Kasumi-1 (cell line): ENCODE measurements at places on chromosomes 1 and 21.

DNA sequence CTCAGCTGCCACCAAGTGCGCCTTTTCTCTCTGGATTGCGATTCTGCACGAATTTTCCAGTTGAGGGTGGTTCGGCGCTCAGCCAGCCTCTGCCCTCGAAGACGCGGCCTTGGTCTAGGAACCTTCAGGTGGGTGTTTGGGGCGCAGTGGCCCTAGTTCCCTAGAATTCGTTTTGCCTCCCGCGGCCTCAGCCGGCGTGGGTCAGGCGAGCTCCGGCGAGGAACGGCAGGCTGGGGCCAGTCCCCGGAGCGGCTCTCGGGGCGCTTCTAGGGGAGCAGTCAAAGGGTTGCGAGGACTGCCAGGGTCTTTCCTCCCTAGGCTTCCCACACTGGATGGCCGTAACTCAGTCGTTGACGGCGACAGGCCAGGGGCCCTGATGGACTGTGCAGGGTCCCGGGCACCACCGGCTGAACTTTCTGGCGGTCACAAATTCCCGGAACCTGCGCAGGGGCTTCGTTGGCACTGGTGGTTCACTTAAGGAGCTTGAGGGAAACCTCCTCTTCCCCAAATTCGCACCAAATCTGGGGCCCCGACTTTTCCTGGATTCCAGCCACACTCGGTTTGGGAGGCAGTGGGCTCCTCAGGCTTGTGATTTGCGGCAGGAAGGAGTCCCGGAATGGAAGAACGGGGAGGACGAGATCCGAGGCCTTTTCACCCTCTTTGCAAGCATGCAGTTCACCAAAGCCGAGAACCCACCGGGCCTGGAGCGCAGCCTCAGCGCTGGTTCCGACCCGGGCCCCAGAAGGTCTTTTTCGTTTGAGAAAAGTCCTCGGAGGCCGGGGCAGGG lies 1.2 kb downstream of the DMBX1 start:
- no peak for DNase-seq

GRCh38 chr1:43337588-43337987 lies at the start of gene MPL:
Gene MPL (plus strand): TSS chr1:43337818. CDS start chr1:43337849, 31 bp downstream.
- no peak for DNase-seq

DNA sequence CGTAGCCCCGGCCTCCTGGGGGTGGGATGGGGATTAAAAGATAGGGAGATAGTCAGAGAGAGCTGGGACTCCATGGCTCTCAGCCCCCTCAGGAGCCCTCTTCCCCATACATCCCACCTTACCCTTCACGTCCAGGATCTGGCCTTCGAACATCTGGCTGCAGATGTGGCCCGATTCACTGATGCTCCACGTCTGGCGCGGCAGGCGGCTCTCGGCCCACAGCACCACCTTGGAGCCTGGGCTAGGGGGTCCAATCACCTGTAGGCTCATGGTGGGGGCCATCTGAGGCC lies 4.2 kb downstream of the CD52 start:
- no peak for DNase-seq

DNA sequence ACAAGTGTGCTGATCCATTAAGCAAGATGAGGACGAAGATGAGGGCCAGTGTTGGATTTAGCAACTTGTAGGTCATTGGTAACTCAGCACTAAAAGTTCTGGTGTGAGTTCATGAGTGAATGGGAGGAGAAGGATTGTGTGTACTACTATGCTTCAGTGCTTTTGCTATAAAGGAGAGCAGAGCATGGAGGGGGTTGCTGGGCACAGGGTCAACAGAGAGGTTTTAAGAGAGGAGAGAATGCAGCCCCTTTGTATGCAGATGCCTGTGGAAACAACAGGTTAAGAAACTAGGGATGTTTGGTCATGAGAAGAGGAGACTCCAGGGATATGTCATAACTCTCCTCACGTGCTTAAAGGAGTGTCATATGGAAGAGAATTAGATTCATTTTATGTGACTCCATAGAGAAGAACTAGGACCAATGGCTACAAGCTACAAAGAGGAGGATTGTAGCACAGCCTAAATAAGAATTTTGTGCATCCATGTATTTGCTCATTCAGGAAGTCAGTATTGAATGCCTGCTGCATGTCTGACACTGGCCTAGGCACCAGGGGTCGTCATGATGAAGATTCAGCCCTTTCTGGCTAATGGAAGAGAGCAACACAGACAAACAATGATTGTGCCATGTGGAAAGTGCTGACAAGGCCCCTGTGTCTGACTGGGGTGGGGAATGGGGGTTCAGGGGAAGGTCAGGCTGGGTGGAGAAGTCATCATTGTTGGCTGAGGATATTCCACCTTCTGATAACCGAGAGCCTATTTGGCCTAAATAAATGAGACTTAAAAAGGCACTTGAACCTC lies 53.5 kb downstream of the KIRREL1 start:
- no peak for DNase-seq

DNA sequence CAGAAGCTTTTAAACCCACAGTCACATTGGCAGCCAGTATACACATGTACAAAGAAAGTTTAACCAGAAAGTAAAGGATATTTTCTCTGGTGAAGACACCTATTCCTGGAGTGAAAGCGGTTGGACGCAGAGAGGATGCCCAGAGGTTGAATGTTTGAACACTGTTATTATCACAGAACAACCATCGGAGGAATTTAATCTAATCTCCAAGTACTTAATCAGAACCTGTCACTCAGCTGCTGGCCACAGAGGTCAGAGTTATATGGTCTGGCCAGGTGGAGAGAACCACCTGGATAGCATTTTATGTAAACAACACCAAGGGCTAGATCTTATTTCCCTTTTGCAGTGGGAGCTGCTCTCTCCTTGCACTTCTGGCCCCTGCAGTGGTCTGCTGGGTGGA lies 29.4 kb downstream of the SPATA46 start:
- no peak for DNase-seq

DNA sequence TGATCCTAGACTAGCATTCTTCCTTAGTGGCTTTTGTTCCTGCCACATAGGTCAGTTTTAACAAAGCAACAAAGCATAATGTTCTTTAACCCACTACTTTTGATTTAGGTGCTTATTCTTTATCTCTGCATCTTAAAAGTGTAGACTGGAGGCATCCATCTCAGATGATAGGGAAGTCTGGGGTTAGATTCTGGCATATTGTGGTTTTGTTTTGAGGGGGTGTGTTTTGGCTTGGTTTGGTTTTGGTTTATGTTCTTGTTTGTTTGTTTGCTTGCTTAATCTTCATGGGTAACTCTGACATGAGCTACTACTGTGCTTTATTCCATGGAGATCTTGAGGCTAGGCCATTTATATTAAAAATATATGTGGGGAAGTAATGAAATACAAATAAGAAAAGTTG lies 40.3 kb upstream of the MYOCOS start:
- no peak for DNase-seq

DNA sequence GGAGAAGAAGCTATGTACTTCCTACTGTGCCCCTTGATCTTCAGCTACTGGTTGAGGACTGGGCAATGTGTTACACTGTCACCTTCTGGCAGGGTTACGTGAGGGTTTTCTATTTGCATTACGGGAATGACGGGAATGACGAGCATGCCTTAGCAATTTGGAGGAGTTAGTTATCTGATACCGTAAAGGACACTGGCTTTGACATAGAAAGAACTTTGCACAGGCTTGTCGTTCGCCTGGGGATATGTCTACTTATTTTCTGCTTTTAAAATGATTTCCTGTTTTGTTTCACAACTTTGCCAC lies 19.8 kb upstream of the ACBD6 start:
- DNase-seq, result no peak

GRCh38 chr1:167221126-167221737 lies 546 bp downstream of the POU2F1 start:
- no peak for DNase-seq

GRCh38 chr1:218466341-218467010 lies 121.3 kb downstream of the TGFB2 start:
- DNase-seq, result no peak

DNA sequence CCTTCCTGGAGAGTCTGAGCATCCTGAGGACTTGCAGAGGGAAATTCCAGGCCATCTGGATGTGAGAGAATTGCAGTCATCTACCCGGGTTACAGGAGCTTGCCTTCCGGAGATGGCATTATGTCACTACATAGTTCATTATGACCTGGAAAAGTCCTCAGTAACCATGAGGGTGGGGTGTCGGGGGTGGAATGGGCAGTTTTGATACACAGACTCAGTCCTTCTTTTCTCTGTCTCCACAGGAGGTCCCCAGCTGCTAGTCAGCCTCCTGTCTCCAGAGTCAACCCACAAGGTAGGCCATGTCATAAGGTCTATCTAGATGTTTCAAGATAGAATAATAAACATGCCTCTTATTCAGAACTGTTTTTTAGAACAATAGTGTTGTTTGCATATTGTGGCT lies 268.2 kb upstream of the SGIP1 start:
- no peak for DNase-seq

- no peak for DNase-seq
Observed at GRCh38 chr1:235617808-235618207, 31.8 kb downstream of the GNG4 start.

- DNase-seq, result peak; percentile 8
Observed at GRCh38 chr1:154809436-154810413, 60.4 kb downstream of the KCNN3 start.

DNA sequence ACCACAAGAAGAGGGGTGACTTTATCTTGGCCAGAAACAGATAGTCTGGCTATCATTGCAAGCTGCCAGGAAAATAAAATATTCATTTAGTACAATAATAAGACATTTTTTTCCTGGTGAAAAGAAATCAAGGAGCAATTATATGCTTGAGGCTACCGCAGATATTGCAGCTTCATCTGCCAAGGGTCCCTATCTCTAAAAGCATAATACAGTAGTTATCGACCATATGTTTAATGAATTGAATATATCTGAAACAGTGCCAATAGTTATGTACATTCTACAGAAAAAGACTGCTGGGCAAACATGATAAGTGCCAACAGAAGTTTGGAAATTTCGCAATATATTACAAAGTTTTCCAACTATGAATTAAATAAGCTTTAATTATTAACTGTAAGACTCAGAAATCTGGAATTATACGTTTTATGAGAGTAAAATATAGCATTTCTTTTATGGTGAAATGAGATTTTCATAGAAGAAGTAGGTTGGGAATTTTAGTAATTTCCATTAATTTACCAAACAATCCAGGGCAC lies 561.1 kb upstream of the ZP4 start:
- no peak for DNase-seq

GRCh38 chr1:65072845-65073244 lies 75.2 kb upstream of the AK4 start:
- no peak for DNase-seq

GRCh38 chr21:25564349-25564948 lies 42.8 kb downstream of the MRPL39 start:
- no peak for DNase-seq

DNA sequence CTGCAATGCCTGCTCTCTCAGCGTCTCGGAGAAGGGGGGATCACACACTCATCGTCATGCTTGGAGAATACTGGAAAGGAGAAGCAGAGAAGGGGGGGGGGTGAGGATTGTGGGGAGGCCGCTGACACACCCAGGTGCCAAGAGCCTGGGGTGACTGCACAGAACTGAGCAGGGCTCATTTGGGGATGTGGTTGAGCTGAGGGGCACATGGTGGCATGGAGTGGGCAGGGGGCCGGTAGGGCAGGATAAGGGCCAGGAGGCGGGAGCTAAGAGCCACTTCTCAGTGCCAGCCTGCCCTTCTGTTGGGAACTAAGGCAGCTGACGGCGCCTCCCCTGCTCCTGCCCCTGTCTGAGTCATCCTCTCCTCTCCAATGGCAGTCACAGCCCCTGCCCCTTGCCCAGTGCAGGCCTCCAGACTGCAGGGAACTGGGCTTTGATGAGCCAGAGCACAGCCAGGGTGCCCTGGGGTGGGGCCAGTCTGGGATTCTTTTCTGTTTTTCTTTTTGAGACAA lies 27.2 kb downstream of the MRPL37 start:
- DNase-seq, result peak; percentile 62

GRCh38 chr1:47229031-47229885 lies 2.8 kb downstream of the TAL1 start:
- DNase-seq, result no peak

GRCh38 chr21:45539046-45539795 lies 3.0 kb downstream of the SLC19A1 start:
- DNase-seq, result no peak

DNA sequence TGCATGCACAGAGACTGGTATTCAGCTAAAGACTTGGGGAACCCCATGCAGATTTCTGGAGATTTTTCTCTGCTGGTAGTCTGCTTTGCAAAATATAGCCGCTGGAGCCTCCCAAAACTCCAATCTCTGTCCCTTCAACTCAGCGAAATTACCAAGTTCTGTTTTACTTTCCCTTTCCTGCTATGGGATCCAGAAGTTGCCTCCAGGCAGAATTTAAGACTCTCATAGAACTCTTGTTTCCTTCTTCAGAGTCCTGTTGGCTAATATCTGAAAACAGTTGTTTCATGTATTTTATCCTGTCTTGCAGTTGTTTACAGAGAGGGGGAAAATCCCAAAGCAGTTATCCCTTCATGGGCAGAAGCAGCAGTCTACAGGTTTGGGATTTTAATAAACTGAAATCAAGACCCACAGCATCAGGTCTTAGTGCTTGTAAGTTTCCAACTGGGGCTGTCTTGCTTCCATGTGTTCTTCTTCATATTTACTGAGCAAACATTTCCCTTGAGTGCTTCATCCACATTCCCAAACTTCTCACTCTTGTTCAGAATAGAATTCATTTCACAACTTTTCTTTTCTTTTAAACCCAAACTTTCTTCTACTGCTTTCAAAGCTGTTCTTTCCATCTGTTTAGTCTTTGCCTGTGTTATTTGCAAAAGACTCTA lies 221.3 kb upstream of the DMRTA2 start:
- no peak for DNase-seq

GRCh38 chr1:204927673-204928641 lies 57.3 kb downstream of the NFASC start:
- no peak for DNase-seq

GRCh38 chr1:182050481-182051448 lies 10.7 kb downstream of the ZNF648 start:
- DNase-seq, result peak; percentile 58

GRCh38 chr1:36419140-36419539 lies 21.4 kb upstream of the LSM10 start:
- DNase-seq, result no peak

DNA sequence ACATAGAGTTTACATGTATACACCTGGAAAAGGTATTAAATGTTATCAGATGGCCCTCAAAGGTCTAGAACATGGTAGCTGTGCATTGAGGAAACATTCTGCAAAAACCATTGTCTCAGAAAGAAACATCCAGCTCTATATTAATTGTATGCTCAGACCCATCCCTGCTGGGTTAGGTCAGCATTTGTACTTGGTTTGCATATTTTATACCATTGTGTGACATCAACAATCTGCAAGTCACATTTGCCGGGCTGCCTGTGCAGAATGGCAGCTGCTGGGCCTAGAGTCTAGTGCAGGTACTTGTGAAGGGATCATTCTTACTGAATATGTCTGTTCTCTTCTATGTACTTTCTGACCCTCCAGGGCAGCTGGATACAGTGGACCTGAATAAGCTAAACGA lies 43.9 kb upstream of the LAMC2 start:
- DNase-seq, result no peak

GRCh38 chr1:229642376-229642775 lies 16.3 kb downstream of the URB2 start:
- no peak for DNase-seq

- DNase-seq, result peak; percentile 10
Observed at GRCh38 chr21:37561941-37562919, 195.7 kb downstream of the DYRK1A start.
